ENCODE measurements at places on chromosomes 6 and 20.

GRCh38 chr6:33212857-33213165, 4.5 kb downstream of the RING1 start:
- no peak for DNase-seq

- peak; percentile 15 for DNase-seq
Observed at GRCh38 chr20:49276961-49277785, 684 bp downstream of the ZNFX1 start.

- no peak for DNase-seq
Observed at GRCh38 chr6:163340201-163340887, 74.2 kb upstream of the QKI start.

DNA sequence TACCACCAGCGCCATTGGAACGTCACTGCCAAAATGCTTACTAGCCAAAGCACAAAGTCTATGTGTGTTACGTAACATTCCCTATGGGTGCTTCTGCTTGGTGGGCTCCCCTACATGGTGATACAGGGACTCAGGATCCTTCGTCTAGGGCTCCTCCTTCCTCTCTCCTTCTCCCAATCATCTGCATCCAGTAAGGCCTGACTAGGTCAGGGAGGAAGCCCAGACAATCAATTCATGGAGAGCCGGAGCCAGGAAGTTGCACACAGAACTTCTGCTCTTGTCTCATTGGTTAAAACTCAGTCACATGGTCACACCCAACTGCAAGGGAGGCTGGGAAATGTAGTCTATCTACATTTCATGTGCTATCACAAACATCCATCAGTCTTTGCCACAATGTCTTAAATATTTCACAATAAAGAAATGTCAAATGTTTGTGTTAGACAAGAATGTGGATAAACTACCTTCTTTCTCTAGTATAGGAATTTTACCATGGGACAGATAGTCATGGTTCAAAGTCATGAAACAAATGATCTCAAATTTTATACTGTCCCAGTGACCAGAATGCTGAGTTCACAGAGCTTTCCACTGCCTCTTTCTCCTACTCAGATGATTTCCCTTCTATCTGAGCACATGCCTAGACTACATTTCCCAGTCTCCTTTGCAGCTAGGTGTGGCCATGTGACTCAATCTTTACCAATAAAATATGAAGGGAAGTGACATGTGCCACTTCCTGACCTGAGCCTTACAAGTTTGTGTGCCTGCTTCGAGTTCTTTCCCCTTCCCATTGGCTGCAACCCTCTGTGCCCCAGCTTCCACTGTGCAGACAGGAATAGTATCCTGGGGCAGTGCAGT, 9.3 kb upstream of the KCNK15 start:
- DNase-seq: peak; percentile 53

- no peak for DNase-seq
Observed at GRCh38 chr6:148720406-148720805, 26.4 kb upstream of the UST start.

- no peak for DNase-seq
Observed at GRCh38 chr6:84269947-84270733, 42.7 kb upstream of the CEP162 start.

- DNase-seq: no peak
Observed at GRCh38 chr6:112920994-112921393, 573.9 kb downstream of the RFPL4B start.

DNA sequence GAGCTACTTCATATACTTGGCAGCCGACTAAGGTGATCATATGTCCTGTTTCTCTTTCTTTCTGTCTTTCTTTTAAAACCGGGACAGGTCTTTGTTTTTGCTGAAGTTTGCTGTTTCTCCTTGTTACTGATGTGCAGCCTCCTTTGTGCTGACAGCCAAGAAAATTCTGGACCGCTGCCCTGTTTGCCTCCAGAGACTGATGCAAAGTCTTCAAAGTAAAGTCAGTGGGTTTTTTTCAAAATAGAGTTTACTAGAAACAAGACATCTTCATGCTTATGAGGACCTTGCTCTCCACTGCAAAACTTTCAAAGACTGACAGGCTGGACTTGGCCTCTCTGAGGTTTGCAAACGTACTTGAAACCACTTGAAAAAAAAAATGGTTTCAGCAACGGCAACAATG, 510.5 kb upstream of the MAP3K7 start:
- DNase-seq: no peak

- DNase-seq: no peak
Observed at GRCh38 chr20:5890773-5891441, 59.4 kb downstream of the TRMT6 start.

Measured in retina (tissue), 1 donor.